ENCODE measurements at places on chromosomes 2 and 18.

- DNase-seq = no peak
Observed at GRCh38 chr2:182862091-182862490, 4.3 kb downstream of the FRZB start.

DNA sequence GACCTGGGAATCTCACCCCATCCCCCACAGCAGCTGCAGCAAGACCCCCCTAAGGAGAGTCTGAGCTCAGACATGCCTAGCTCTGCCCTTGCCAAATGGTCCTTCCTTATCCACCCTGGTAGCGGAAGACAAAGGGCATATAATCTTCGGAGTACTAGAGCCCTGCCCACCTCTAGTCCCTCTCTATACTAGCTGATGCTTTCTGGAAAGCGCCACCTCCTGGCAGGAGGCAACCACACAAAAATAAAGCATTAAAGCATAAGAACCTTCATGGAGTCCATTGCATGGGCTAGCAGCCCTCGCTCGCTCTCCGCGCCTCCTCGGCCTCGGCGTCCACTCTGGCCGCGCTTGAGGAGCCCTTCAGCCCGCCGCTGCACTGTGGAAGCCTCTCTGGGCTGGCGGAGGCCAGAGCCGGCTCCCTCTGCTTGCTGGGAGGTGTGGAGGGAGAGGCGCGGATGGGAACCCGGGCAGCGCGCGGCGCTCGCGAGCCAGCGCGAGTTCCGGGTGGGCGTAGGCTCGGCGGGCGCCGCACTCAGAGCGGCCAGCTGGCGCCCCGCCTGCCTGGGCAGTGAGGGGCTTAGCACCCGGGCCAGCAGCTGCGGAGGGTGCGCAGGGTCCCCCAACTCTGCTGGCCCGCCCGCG is 941.2 kb downstream of the SUCLG1 start:
- DNase-seq = no peak

GRCh38 chr2:67463810-67464209 is 66.7 kb downstream of the ETAA1 start:
- peak; percentile 96 for DNase-seq

- DNase-seq = no peak
Observed at GRCh38 chr2:177611310-177611886, 218.8 kb downstream of the AGPS start.

DNA sequence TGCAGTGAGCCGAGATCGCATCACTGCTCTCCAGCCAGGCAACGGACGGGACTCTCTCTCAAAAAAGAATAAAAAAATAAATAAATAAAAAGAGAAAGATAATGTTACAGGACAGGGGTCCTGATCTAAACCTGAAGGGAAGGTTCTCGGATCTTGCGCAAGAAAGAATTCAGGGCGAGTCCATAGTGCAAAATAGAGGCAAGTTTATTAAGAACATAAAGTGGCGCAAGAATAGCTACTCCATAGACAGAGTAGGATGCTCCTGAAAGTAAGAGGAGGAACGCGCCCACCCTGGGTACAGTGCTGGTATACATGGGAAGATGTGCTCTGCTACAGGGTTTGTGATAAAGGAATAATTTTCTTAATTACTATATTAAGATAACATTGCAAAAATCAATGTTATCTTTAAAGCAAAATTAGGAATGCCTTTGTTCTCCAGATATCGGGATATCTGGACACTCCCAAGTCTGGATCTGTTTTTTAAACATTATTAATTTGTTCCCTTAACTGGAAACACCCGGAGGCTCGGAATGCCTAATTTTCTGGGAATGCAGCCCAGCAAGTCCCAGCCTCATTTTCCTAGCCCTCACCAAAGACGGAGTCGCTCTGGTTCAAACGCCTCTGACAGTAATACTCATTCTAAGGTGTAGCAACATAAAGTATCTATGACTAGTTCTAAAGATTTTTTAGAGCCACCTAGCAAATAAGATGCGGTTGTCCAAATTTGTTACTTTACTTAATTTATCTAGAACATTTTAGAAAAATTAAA is 38.8 kb downstream of the ACSL3 start:
- no peak for DNase-seq

GRCh38 chr2:25237764-25238163 is 69.4 kb upstream of the POMC start:
- DNase-seq = no peak

GRCh38 chr2:54048117-54048785 is 67.2 kb upstream of the ACYP2 start:
- DNase-seq = no peak

DNA sequence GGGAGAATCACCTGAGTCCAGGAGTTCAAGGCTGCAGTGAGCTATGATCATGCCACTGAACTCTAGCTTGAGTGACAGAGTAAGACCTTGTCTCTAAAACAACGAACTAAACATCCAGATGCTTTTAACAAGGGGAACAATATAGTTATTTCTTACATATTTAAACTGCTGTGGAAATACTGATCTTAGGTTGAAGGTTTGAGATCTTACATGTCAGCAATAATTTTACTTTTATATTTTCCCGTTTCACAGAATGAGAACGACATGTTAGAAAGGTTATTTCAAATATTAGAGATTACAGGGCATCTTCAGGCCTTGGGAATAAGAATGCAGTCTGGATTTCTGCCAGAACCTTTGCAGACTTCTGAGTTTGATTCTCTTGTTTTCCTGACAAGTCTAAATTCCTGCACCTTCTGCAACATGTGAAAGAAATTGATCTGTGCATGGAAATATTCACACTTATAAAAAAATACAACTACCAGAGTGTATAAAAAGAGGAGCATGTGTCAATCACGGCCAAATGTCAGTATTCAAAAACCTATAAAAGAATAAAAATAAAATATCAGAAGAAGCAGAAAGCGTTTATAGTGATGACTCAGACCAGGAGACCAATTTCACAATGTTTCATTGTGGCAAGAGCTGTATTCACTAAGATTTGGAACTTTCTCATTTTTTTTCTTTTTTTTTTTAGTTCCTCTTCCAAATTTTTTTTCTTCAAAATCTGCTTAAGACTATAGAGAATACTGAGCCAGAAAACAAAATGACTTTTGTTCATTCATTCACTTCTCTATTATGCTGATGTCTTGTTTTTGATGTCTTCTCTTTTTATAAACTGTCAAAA is 29.6 kb downstream of the COLEC12 start:
- no peak for DNase-seq

- no peak for DNase-seq
Observed at GRCh38 chr2:197675711-197676188, 363 bp upstream of the RFTN2 start.

GRCh38 chr2:111679202-111679601 is 204.8 kb downstream of the ANAPC1 start:
- no peak for DNase-seq

- DNase-seq = no peak
Observed at GRCh38 chr2:85656468-85656867, 11.5 kb downstream of the SFTPB start.

DNA sequence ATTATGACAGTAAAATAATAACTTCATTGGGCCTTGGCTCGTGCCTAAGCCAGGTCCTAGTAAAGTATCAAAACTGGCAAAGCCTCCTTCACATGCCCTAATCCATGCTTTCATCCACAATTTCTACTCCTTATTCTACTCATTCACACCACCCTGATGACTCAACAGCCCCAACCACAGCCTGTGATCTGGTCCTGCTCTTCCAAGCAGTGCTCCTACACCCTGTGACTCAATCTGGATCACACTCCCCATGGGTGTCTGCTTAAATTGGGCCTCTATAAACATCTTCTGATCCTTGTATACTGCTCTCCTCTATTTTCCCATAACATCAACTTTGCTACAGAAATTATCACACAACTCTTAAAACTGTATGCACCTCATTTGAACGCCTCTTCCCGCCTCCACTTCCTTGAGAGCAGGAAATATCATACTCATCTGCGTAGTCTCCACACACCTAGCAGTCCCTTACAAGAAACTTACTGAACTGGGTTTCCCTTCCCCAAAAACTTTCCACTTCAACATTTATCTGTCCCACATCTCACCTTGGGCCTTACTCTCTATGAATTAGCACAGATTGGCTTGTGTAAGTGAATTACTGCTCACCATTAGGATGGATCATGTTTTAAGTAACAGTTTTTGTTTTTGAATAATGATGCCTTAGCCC is 15.9 kb downstream of the GTF3C3 start:
- no peak for DNase-seq

DNA sequence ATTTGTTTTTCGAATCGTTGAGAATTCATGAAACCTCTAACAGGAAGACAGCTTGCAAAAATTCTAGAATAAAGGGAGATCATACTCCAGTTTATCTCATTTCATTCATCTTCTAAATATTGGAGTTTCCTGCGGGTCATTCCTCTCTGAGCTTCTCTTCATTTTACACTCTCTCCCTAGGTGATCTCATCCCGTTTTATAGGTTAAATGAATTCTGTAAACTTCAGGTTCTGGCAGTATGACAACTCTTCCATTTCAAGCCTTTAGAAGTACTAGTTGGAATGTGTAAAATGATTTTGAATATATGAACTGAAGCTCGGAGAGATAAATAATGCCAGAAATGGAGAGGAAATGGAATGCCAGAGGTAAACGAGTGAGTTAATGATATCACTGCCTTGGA is 312.4 kb downstream of the METTL4 start:
- DNase-seq = no peak

DNA sequence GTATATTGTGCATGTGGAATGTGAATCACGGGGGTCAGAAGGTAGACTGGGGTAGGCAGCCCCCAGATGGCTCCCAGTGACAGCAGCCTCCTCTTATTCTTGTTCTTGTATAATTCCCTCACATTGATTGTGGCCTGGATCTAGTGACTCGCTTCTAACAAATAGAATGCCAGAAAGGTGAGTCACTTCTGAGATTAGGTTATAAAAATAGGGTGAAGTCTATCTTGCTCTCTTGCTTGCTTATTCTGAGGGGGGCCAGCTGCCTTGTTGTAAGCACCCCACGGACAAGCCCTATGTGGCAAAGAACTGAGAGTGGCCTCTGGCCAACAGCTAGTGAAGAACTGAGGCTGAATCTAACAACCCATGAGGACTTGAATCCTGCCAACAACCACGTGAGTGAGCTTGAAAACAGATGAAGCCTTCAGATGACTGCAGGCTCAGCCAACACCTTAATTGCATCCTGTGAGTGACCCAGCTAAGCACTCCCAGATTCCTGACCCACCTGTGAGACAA is 15.6 kb upstream of the RMND5A start:
- no peak for DNase-seq

- DNase-seq = peak; percentile 37
Observed at GRCh38 chr18:47204908-47205522, 28.9 kb upstream of the IER3IP1 start.

DNA sequence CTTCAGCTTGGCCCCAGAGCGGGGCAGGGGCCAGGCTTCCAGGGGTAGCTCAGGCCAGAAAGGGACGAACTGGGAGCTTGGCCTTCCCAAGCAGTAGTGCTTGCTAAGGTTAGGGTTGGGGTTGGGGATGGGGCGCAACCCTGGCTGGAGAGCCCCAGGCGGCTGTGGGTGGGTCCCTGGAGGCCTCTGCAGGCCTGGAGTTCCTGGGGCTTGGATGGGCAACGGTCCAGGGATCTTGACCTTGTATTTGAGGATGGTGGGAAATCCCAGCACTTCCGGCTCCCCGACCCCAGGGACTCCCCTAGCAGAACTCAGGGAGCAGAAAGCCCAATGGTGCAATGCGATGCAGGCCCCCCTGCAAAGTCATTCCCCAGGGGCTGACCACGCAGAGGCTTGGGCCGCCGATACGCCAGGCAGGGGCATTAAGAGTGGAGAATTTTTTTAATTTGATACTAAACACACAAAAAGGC is 12.6 kb upstream of the MLPH start:
- no peak for DNase-seq

- no peak for DNase-seq
Observed at GRCh38 chr2:46564811-46565241, 85.5 kb downstream of the TMEM247 start.

- DNase-seq = no peak
Observed at GRCh38 chr18:9835113-9835755, 50.5 kb upstream of the TXNDC2 start.

GRCh38 chr2:204451766-204452165 is 93.5 kb upstream of the PARD3B start:
- no peak for DNase-seq

DNA sequence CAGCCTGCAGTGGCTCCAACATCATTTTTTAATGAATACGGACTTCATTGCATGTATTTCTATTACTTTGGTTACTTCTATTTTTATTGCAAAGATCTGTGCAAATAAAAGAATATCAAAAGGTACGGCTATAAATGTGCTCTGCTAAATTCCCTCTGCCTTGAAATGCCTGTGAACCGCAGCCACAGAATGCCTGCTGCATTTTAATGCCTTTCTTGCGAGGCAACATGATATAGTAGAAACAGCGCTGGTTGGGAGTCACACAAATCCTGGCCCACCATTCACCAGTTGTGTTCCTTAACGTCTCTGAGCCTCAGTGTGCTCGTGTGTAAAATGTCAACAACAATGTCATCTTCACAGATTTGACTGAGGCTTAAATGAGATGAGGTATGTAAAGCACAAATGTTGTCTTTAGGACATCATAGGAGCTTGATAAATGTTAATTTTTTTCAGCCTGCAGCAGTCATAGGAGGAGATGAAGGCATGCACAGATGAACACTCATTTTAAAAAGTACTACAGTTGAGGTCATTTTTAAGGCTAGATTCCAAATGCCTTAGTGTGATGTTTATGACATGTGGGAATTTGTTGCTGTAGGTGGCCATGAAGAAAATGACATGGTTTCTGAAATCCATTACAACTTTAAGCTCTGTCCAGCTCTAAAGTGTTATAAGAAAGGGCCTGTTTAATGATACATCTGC is 187.6 kb upstream of the NRP2 start:
- no peak for DNase-seq

DNA sequence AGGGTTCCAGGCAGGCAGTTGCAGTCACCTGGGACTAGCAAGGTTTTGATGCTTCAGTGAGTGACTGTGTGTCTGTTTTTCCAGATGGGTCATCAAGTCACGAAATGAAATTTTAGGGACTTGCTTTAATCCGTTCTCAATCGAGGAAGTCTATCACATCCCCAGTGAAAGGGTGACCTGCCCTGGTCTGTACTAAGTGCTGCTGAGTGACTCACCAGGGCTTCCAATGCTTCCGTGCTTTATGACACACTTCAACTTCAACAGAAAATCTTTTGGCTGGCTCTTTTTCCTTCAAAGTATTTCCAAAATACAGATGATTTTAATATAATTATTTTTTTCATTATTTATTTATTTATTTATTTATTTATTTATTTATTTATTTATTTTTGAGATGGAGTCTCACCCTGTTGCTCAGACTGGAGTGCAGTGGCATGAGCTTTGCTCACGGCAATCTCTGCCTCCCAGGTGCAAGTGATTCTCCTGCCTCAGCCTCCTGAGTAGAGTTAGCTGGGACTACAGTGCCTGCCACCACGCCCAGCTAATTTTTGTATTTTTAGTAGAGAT is 18.4 kb downstream of the TFCP2L1 start:
- no peak for DNase-seq

- no peak for DNase-seq
Observed at GRCh38 chr18:48863432-48864065, 87.2 kb downstream of the SMAD7 start.

GRCh38 chr2:179250848-179251504 is 13.7 kb downstream of the SESTD1 start:
- DNase-seq = no peak

GRCh38 chr18:79496237-79496977 is 100.7 kb downstream of the NFATC1 start:
- no peak for DNase-seq

Measured in SHP77 (cell line).